ENCODE measurements at places on chromosomes 7 and 10. TPM values are rescaled to one million over a fixed set of nuclear protein-coding genes. Genes with fewer than 3 reads are reported as not detected.

GRCh38 chr10:132001238-132001972 lies 19.7 kb upstream of the BNIP3 start:
- DNase-seq, result no peak

H2BK1 gene
- not detected for total RNA-seq

HOXA9 gene
- not detected for total RNA-seq

CCL24 gene
- not detected for total RNA-seq

GRCh38 chr10:119315128-119316001 lies 108.0 kb downstream of the GRK5 start:
- no peak for DNase-seq

SHOC2 gene
- total RNA-seq, result 30.3 TPM

GRCh38 chr10:126049759-126050700 lies 153.7 kb downstream of the FANK1 start:
- DNase-seq, result no peak

TRIM73 gene
- total RNA-seq, result 11.0 TPM

GRCh38 chr7:1670894-1671593 lies 967 bp downstream of the ELFN1 start:
- peak; percentile 63 for DNase-seq

- DNase-seq, result no peak
Measured at GRCh38 chr10:71432956-71433767, 36.4 kb downstream of the CDH23 start.

DNA sequence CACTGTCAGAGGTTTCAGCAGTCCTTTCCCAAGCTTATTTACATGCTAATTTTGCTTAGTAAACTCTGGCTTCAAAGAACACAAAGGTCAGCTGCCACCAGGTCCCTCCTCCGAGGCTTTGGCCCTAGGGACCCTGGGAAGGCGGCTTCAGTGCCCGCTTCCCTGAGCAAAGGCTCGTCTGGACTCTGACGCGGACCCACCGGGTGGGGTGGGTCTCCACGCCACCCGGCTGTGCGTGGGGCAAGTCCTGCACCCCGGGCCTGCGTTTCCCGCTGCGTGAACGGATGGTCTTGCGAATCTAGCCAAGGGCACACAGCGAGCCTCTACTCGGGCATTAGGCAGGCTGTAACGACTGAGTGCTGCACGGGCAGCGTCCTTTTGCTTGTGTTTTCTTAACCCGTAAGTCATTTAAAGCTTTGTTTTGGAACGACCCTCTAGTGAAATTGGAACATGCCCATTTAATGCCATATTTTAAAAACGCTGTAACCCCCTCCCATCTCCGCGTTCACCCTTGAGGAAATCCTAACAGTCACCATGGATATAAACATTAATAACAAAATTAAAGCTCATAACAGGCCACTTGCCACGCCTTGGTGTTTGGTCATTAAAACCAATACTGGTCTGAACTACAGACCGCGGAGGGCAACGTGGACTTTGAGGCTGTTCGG lies 828 bp downstream of the BNIP3 start:
- peak; percentile 50 for DNase-seq

DNA sequence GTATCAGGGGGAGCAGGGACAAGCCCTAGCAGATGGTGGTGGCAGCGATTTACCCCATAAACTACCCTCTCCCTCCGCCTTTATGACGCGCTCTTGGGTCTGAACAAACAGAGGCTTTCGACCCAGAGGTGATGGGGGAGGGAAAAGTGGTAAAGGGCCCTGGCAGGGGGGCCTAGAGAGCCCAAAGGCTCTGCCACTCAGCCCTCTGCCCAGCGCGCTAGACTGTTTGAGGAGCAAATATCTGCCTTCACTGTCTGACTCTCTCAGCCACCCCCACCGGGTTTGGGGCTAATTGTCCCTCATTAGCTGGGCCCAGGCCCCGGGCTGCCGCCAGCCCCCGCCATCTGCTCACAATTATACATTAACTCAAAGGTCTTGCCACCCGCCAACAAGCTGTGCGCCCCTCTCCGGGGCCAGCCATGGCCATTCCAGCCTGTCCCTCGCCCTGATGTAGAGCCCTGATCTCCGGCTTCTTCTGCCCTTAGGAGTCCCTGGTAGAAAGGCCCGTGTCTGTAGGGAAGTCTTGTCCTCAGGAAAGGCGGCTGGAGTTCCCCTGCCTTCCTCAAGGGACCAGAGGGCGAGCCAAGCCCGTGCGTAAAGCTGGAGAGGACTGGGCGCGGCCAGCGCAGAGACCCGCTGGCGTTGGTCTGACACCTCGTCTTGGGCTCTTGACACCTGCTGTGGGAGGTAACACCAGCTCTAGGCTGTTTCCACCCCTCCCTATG lies 1.9 kb upstream of the PAX4 start:
- DNase-seq, result no peak

GRCh38 chr10:2979306-2979705 lies 88.0 kb upstream of the PFKP start:
- DNase-seq, result no peak

- DNase-seq, result no peak
Measured at GRCh38 chr10:79266543-79267312, 80.5 kb upstream of the PPIF start.

DNA sequence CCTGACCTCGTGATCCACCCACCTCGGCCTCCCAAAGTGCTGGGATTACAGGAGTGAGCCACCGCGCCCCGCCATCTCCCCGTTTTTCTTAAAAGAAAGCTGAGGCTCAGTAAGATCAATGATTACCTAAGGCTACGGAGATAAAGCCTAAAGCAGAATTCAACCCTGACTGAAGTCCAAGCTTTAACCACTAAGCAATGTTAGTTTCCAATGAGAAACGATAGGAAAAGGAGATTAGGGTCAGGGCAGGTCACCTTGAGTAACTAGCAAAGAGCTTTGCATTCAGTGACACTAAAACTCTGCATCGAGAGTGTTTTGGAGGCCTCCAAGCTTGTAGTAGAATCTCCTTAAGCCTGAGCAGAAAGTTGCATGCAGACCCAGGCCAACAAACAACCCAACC lies 17.6 kb upstream of the PRXL2A start:
- no peak for DNase-seq

HOXA7 gene
- total RNA-seq, result 0.19 TPM

DNA sequence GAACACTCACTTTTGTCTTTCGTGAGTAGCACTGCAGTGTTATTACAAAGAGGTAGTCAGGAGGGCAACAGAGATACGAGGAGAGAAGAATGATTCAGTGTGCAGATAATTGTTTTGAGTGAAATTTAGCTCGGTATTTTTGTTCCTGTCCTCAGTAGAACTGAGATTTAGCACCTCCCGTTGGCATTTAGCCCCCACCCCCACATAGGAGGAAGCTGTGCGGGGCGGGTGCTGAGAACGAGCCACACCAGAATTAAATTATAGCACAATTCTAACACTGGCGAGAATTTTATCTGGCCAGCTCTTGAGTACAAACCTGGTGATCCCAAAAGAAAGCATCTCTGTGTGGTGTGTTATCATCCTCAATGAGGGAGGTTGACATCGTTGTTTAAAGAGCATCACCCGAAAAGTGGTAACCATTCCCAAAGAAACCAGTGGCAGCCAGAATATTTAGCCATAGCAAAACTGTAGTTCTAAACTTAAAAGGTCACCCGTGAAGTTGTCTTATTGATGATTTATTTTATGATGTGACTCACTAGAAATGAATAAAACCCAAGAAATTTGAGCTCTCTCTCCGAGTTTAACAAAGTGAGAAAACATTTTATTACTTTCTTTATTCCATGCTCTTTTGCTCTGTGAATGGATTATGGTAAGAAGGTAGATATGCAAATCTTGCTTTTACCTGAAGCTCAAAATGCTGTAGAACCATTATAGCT lies 612.2 kb downstream of the SUGCT start:
- no peak for DNase-seq

IQUB gene
- 0.56 TPM for total RNA-seq

PYROXD2 gene
- total RNA-seq, result 1.8 TPM

BHLHA15 gene
- 316 TPM for total RNA-seq

LRRC18 gene
- not detected for total RNA-seq

GRCh38 chr7:132065193-132065988 lies 509.0 kb upstream of the PODXL start:
- DNase-seq, result no peak

ARHGEF5 gene
- 14.2 TPM for total RNA-seq

DNA sequence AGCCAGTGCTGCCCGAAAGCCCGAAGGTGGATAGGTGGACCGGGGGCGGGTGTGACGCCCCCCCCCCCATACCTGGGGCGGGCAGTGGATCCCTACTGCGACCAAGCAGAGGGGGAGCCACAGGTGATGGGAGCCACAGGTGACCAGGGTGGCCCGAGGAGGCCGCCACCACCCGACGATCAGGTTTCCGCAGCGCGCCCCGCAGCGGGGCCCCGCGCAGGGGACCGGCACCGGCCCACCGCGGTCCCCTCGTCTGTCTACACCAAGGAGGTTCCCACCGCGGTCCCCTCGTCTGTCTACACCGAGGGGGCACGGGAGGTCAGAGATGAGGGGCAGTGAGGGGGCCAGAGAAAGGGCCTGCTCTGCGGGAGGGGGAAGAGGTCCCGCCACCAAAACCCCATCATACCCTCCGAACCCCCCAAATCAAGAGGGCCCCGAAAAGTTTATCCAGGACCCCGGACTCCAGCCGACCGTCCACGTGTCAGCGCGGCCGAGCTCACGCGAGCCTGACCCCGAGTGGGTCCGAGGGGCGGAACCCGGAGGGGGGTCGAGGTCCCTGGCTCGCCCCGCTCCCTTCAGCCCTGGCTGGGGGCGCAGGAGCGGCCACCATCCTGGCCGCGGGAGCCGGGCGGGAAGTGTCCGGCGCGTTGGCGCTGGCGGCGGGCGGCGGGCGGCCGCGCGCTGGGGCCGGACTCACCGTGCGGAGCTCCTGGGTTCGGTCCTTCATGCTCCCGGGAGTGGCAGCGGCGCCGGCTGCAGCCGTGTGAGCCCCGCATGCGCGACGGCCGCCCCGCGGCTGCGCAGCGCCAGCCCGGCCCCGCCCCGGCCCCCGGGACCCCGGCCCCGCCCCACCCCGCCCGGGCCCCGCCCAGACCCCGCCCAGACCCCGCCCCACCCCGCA lies at the start of gene STX1A:
Gene STX1A, minus strand, starts transcription at position 765 of the 901 bp plus-strand sequence. Its CDS starts 38 bp downstream, at position 727.
- DNase-seq, result peak; percentile 91

VIPR2 gene
- total RNA-seq, result 13.7 TPM

DNA sequence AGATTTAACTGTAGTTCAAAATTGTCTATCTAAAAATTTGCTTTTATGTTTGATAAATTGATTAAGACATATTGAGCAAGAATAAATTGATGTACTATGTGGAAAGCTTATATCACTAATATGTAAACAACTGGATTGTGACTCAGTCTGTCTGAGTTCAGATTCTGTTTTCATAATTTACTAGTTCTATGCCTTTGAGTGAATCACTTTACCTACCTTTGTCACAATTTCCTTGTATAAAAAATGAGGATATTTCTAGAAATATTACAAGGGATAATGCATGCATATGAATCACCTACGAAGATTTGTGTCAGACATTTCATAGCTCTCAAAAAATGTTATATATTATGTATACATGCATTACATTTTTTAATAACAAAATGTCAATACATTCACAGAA lies 245.1 kb upstream of the ZWINT start:
- DNase-seq, result no peak

- DNase-seq, result no peak
Measured at GRCh38 chr7:45524445-45524844, 49.7 kb upstream of the ADCY1 start.

DNA sequence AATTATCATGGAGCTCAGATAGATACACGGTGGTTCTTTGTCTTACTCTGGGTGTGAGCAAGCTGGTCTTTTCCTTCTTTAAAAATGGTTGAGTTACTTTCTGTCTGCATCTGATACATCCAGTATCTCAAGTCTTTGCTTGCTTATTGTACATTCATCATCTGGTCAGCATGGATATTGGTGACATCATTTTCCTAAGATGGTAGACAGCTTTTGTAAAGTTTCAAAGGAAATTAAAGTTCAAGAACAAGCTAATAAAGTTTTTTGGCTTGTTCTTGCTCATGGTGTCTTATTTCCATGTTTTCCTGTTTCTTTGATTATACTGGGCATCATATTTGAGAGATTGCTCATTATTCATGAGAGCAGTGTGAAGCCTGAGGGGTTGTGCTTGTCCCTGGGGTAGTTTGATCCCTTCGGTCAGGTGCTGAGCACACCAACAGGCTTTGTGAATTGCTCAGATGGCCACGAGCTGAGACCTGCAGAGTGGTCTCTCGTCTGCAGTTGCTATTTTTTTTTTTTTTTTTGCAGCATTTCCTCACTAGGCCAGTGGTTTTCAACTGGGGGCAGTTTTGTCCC lies 38.5 kb downstream of the MGMT start:
- no peak for DNase-seq

ANKRD30A gene
- total RNA-seq, result not detected

GRCh38 chr7:105678811-105679495 lies 97.7 kb upstream of the EFCAB10 start:
- DNase-seq, result peak; percentile 64

GRCh38 chr7:20578257-20578771 lies 37.2 kb upstream of the ABCB5 start:
- DNase-seq, result no peak

PHKG1 gene
- total RNA-seq, result 0.26 TPM

DNA sequence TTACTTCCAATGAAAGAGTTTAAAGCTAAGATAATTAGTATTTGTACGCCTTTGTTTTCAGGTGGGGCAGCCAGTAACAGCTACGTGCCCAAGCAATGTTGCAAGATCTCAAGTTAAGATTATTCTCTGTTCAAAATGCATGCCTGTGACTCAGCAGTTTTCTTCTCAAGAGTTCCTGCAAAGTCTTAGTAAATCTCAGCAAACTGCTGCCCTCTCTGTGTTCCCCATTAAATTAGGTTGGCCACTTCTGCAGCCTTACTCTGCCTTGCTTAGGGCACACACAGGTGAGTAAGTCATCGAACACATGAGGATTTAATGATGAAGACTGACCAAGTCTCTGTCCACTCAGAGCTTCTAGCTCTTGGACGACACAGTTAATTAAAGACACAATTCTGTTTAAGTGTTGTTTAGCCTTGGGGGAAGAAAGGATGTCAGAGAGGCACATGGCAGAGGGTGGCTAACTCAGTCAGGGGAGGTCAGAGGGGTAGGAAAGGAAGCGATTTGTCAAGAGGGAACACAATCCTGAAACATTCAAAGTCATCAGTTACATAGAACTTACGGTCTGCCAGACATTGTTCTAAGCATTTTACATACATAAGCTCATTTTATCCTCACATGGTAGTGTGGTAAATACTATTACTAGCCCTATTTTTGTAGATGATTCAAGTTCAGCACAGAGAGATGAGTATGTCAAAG lies 20.2 kb upstream of the SLC35G1 start:
- DNase-seq, result no peak

HOXA3 gene
- total RNA-seq, result 1.9 TPM

DNA sequence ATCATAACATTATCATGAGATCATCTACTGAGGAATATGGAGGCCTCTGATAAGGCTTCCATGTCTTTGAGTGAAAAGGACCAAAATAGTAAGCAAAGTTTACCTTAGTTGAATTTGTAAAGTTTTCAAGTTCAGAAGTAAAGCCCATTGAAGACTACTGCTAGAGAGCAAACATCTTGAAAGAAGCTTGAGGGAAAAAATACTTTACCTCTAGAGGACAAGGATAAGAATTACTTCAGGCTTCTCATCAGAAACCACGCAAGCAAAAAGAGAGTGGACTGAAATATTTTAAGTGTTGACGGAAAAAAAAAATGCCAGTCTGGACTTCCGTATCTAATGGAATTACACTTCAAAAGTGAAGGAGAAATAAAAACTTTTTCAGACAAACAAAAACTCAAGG lies 114.3 kb downstream of the MPP7 start:
- DNase-seq, result no peak

SPOCK2 gene
- total RNA-seq, result 1.3 TPM

- DNase-seq, result no peak
Measured at GRCh38 chr7:70040970-70041766, 442.9 kb downstream of the AUTS2 start.

GRCh38 chr7:157864911-157865310 lies 528.1 kb downstream of the DNAJB6 start:
- DNase-seq, result no peak

Measured in pancreas (tissue), 10 donors.